Lower leg skin (tissue), 4 donors: ENCODE measurements at places on chromosomes 7 and 10.
A peak's percentile ranks its signal among the peaks of the same experiment; 100 is the strongest.

- DNase-seq: no peak
Observed at GRCh38 chr7:91533996-91534395, 269.8 kb downstream of the FZD1 start.

DNA sequence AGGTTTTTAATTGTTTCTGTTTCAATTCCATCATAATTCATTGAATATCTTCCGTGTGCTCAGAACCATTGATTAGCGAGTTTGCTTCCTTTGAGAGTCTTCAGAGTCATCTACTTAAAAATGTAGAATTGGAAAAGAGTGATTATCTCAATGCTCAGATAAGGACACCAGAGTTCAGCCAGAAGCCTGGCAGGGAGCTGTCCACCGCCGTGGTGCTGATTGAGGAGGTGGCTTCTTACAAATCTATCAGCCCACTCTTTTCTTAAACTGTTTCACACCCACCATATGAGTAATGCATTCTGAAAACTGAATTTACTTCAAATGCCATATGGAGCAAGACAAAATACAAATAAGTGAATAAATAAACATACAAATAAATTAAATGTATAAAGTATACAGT is 79.3 kb downstream of the INSYN2A start:
- DNase-seq: no peak

GRCh38 chr10:100744987-100745881 is at the start of gene PAX2:
PAX2 (plus strand) TSS chr10:100745582; CDS start chr10:100746261, 679 bp downstream.
- no peak for DNase-seq

DNA sequence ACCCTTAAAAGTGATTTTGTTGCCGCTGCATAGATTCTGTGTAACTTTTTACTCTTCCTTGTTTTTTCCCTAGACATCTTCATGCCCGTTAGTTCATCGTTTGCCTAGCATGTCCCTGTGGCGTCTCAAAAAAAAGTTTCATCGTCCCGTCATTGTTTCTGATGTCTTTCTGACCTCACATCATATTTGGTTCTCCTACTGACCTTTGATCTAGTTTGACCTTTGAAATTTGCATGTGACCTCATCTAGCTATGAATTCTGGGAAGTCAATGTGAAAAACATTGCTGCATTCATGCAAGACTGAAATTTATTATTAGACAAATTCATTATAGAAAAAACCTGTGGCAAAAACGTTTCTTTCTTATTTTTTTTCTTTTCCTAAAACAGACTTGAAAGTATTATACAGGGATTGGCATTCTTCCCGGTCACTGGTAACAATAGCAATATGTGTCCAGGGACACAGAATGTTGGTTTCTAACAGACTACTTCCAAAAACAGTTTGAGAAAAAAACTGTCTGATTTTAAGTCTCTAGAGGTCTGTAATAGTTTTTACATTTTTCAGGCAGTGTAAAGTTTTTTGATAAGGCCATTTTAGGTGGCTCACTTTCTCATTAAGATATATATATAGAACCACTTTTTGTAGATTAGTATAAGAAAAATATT is 280.9 kb downstream of the USP6NL start:
- no peak for DNase-seq

GRCh38 chr10:81570349-81570748 is 304.6 kb upstream of the NRG3 start:
- no peak for DNase-seq

GRCh38 chr10:62496925-62497324 is 122.8 kb downstream of the ZNF365 start:
- no peak for DNase-seq

- no peak for DNase-seq
Observed at GRCh38 chr10:114613237-114613979, 44.7 kb downstream of the ABLIM1 start.

GRCh38 chr10:70887804-70888800 is at the start of gene PCBD1:
PCBD1 (minus strand) TSS chr10:70888565; CDS start chr10:70888533, 32 bp downstream.
- DNase-seq: peak; percentile 94

DNA sequence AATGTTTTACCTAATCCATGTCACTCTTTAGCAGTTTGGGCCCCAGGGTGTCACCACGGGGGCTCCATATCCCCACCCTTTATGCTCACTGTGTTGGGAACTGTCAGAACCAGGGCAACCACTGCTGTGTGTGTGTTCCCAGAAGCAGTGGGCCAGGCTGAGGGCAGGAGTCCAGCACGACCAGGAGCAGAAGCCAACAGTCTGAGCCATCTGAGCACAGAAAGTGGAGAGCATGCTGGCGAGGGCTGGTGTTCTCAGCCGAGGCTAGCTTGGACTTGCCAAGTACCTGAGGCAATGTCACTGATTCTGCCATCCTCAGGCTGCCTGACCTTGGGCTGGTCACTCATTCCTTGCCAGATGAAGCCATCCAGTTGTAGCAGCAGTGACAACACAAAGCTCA is 285.0 kb downstream of the BMPER start:
- DNase-seq: no peak

- DNase-seq: no peak
Observed at GRCh38 chr10:65234261-65234660, 1691.6 kb upstream of the LRRTM3 start.

GRCh38 chr7:73667344-73668102 is at the start of gene VPS37D:
VPS37D (plus strand) TSS chr7:73667831; CDS start chr7:73667959, 128 bp downstream.
- DNase-seq: peak; percentile 84

DNA sequence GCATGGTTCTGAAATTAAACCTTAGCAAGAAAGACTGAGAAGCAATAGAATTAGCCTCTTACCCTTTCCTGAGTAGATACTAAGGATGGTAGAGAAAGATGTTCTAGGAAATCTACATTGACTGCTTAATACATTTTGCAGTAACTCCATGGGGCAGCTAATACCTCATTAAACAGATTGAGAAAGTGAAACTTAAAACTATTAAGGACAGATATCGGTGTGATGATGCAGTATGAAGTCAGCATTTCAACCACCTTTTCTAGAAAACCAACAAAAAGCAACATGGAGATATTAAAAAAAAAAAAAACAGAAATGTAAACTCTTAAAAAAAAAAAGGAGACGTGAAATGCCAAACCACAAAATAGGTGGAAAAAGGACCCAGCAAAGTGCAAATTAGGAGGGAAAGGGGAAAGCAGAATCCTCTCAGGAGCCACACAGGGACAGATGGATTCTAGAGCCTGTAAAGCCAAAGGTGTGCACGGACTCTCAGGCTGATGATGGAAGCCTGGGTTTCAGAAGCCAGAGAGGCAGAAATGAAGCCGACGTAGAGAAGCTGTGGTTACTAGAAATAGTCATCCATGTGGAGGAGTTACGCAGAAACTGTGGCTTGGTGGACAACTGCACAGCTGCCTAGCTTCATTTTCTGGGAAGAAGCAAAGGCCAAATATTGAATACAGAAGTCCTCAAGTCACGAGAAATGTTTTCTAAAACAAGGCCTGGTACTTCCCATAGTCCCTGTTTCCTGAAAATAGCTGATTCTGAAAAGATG is 38.1 kb upstream of the GPR141 start:
- no peak for DNase-seq

DNA sequence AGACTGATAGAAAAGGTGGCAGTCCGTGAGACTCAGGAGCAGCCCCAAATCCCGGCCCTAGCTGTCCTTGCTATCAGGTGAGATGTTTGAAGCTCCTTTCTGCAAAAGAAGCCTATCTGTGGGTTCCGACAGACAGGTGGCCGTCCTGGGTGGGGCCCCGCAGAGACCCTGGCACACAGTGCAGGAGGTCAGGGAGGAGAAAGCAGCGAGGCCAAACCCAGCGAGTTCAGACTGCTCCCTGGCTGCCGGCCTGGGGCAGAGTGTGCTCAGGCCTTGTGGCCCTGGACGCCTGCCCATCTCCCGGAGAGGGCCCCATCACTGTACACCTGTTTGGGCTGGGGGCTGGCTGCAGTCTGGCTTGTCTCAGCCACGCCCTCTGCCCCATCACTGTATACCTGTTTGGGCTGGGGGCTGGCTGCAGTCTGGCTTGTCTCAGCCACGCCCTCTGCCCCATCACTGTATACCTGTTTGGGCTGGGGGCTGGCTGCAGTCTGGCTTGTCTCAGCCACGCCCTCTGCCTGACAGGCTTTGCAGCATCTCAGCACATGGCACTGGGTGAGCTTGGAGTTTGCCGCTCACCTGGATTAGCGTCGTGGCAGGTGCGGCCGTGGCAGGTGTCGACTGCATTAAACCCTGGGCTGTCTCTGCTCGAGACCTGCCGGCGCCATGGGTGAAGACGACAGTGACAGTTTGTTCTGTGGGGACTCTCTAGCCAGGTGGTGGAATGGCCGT is 11.8 kb upstream of the PRKAR1B start:
- DNase-seq: no peak

DNA sequence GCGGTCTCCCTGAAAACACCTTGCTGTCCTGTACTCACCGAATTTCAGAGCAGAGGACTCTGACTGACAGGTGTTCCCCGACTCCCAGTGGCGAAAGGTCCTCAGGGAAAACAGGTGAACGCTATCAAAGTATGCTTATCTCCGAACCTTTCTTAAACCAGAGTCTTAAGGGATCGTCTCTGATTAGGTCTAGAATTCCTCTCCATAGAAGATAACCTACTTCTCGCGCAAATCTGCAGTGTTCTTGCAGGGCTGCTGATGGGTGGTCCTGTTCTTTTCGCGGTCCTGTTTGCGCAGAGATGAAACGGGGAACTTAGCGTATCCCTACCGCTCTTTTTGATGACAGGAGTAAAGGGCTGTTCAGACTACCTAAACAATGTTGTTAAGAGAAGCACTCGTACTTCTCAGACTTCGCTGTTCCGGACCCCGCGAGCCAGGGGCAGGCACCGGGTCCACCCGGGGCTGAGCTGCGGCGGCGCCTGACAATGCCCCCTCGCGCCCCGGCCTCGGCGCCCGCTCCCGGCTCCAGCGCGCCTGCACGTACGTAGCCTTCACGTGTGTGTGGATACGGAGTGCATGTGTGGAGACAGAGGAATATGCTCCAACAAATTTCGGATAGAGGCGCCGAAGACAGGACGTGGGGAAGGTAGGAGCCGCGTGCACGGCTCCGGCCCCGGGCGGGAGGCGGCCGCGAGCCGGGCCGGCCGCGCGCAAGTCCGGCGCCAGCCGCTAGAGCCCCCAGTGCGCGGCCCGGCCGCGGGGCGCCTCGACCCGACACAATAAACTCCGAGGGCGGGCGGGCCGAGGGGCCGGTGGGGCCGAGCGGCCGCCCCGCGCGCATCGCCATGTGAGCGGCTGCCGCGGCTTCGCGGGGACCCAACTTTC is 766 bp upstream of the ZMYND11 start:
- DNase-seq: no peak

DNA sequence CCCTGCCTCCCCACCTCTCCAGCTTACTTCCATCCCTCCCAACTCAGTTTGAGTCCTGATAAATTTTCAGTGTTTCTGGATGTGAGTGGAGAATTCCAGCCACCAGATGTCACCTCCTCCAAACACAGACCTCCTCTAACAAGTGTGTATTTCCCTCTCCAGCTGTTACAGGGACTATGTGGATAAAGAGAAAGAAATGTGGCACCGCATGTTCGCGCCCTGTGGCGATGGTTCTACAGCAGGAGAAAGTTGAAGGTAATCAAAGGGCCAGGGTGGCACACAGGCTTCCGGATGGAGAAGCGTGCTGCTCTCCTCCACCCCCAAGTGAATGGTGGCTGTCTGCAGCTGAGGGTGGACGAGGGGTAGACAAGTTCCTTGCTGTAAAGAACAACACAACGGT is 14.7 kb downstream of the FKBP6 start:
- no peak for DNase-seq

- DNase-seq: no peak
Observed at GRCh38 chr7:30510124-30511075, 5.8 kb upstream of the GGCT start.

DNA sequence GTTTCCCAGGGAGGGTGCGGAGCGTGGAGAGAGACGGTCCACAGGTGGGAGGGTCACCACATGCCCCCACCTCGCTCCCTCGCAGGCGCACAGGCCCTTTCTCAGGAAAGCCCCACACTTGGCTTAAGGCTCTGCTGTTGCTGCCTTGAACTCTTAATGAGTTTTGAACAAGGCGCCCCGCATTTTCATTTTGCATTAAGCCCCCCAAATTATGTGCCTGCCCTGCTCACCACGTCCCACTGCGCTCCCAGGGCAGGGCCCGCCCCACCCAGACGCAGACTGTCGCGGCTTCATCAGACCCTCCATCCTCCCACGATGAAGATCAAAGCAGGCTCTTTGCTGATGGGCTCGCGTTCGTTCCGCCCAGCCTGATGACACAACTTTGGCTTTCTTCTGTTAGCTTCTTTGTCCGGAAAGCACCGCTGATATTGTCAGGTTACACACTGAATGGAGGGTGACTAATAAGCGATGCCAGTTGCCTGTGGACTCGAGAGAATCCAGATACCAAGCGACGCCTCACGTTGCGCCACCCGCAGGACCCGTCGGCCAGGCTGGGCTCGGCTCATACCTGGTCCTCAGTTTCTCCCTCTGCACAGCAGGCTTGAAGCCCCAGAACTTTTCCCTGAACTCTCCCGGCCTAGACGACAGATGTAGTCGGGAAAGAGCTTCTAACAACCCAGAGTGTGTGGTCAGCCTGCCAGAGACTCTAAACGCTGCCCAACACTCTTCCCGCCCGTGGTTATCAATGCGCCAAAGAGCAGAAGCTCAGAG is 9.5 kb downstream of the CALML3 start:
- DNase-seq: no peak

GRCh38 chr10:80498833-80499741 is 38.6 kb upstream of the SH2D4B start:
- DNase-seq: peak; percentile 98

GRCh38 chr7:106346678-106347217 is 62.0 kb upstream of the NAMPT start:
- DNase-seq: peak; percentile 29

GRCh38 chr10:4121502-4122380 is 336.7 kb upstream of the KLF6 start:
- DNase-seq: no peak

- DNase-seq: no peak
Observed at GRCh38 chr10:43689007-43689491, 40.4 kb upstream of the ZNF32 start.

GRCh38 chr7:621572-622285 is 102.1 kb upstream of the PDGFA start:
- DNase-seq: no peak

- DNase-seq: no peak
Observed at GRCh38 chr10:15627617-15628196, 92.0 kb downstream of the ITGA8 start.

- no peak for DNase-seq
Observed at GRCh38 chr7:150962290-150962552, 15.9 kb downstream of the KCNH2 start.

GRCh38 chr7:23471106-23471859 is 992 bp upstream of the IGF2BP3 start:
- DNase-seq: no peak

DNA sequence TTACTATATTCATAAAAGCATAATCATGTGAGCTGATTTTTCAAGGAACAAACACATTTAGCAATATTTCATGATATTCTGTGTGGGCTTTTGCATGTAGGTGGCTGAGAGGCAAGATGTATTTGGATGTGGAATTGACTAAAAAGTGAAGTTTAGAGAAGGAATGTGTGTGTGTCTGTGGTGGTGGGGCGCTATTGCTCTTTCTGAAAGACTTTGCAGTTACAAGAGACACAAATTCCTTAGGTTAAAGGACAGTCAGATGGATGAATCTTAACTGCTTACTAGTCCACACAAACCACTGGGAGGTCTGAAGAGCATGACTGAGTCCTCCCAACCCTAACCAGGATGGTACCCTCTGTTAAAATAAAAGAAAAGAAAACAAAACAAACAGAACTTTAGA is 200.1 kb downstream of the SDHAF3 start:
- DNase-seq: no peak

GRCh38 chr7:2024567-2024918 is 208.2 kb downstream of the MAD1L1 start:
- DNase-seq: peak; percentile 45
